ENCODE measurements at places on chromosomes 16 and 17. TPM values are rescaled to one million over a fixed set of nuclear protein-coding genes. Genes with fewer than 3 reads are reported as not detected.

PMP22 gene
- 43.0 TPM for total RNA-seq

NOD2 gene
- total RNA-seq = not detected

USP31 gene
- total RNA-seq = 4.2 TPM

PDE6G gene
- 1.3 TPM for total RNA-seq

MPV17L gene
- total RNA-seq = 0.59 TPM

TNFSF13 gene
- 1.2 TPM for total RNA-seq

SYT17 gene
- 0.84 TPM for total RNA-seq

ZNF423 gene
- 0.34 TPM for total RNA-seq

FMNL1 gene
- 2.7 TPM for total RNA-seq

FNDC8 gene
- not detected for total RNA-seq

IGF2BP1 gene
- total RNA-seq = 10.3 TPM

POLR3K gene
- total RNA-seq = 7.9 TPM

LPO gene
- not detected for total RNA-seq

LDHD gene
- total RNA-seq = 0.34 TPM

MEOX1 gene
- total RNA-seq = not detected

PRSS8 gene
- 0.30 TPM for total RNA-seq

BRIP1 gene
- total RNA-seq = 7.4 TPM

Data from bronchus fibroblast of lung (primary cell).